ENCODE measurements at places on chromosomes 3 and 15.

DNA sequence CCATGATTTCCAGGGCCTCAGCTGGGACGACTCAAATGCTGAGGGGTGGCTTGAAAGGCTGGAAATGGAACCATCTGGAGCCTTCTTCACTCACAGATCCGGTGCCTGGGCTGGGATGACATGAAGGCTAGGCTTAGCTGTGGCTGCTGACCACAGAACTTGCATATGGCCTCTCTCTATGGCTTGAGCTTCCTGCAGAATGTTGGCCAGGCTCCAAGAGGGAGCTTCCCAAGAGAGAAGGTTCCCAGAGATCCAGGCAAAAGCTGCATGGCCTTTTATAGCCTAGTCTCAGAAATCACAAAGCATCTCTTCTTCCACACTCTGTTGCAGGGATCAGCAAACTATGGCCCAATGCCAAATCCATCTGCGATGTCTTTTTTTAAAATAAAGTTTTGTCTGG lies 44.8 kb downstream of the GATM start:
- no peak for DNase-seq

DNA sequence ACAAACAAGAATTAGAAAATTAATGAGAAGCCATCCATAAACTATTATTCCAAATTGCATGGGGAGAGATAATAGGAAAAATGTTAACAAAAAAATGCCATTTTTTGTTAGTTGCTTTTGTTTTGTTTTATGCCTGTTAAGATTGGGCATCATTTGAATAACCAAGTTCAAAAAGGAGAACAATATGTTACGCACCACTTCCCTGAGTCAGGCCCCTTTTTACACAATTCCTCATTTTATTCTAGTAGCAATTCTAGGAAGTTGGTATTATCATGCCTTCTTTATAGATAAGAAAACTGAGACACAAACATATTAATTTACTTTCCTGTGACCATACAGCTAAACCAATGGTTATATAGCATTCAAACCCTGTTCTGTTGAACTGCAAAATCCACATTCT lies 736.9 kb upstream of the CCDC54 start:
- DNase-seq: no peak

GRCh38 chr3:9881441-9881840 lies 1.4 kb upstream of the CIDEC start:
- DNase-seq: no peak

GRCh38 chr15:36323615-36324014 lies 255.8 kb upstream of the CDIN1 start:
- DNase-seq: no peak

DNA sequence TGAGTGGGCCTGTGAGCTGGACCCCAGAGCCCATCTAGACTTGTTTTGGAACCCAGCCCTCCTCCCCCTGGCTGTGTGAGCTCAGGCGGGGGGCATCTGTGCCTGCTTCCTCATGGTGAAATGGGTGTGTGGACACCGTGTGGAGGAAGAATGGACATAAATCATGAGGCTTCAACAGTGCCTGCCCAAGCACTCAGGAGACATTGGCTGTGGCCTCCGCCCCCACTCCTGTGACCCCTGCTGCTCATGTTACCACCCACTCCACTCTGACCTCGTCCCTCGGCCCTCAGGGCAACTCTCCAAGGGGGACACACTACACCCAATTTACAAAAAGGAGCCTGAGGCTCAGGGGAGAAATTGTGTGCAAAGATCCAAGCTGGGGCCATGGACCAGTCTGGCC lies 16.6 kb downstream of the TPRA1 start:
- no peak for DNase-seq

DNA sequence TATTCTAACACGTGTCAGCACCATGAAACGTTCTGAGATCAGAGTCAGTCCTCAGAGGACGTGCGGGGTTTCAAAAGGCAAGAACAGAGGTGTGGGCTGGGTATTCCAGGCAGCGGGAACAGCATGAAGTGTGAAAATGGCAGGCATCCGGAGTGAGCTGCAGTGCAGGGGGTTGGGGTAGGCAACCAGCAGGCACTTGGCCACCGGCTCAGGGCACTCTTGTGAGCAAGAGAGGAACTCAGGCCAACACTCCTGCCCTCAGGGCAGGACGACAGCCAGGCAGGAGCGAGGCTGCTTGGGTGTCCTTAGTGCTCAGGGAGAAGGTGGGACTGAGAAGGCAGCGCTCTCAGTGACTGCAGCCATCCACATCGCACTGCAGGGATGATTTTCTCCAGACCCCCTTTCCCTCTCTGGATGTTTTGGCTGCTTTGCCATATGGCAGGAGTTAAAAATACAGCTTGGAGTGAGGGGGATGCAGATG lies 151.1 kb downstream of the NUP210 start:
- DNase-seq: no peak

DNA sequence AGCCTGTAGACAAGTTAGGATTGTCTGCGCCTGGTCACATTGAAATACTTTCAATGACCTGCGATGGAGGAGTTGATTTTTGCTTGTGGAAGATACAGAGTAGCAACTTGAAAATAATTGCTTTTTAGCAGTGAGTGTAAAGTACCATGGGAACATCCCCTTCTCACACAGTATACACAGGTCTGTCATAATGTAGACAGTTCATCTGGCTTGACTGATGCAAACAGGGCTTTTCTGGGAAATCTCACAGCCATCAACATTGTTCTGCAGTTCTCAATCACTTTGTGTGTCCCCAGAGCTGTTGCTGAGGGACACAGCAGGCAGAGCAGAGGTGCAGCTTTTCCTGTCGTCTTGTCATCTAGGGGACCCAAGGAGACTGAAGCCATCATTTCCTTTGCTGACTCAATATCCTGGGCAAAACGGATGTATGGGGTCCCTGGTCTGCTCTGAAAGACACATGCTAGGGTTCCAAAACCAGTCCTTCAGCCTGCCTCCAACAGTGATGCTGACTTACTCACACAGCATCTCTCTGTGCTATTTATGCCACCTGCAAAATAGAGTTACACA lies 5.3 kb upstream of the REC114 start:
- DNase-seq: no peak

DNA sequence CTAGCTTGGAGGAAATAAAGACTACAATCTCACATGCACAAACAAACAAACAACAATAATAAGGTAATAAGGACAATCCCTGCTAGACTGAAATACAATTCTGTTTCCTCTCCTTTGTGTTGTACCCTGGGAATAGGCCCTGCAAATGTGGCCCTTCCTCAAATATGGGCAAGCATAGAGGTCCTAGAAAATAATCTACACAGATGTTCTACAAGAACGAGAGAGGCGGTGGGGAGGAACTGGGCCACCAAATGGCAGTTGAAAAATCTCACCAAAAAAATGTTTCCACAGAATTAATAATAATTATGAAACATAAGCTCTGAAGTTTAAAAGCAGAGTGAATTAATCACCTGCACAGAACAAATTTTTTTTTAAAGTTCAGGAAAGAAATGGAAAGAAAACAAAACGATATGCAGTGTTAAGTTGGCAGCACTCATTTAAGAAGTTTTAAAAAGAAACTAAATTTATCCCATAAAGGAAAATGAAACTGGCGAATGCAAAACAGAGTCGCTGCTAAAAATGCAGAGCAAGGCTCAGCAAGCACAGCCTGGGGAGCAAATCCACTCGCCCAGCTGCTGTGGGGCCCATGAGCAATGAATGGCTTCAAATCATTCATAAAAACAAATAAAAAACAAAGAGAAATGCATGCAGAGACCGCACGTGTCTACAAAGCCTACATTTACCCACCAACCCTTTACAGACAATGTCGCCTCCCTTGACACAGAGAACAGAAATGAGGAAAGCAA lies 475.4 kb downstream of the OCA2 start:
- DNase-seq: no peak

Measured in activated gamma-delta T cell treated with Interleukin-2 at 50 U/mL for 16 hours (primary cell).